ENCODE measurements at places on chromosomes 13 and 19. TPM values are rescaled to one million over a fixed set of nuclear protein-coding genes. Genes with fewer than 3 reads are reported as not detected.

RNF113B gene
- total RNA-seq = not detected

GRCh38 chr13:72062566-72062965 is 195.6 kb upstream of the DACH1 start:
- no peaks in the 10 kb centered on the region for H3K36me3 ChIP-seq
- H3K4me1 ChIP-seq = no peaks in the 10 kb centered on the region

GRCh38 chr13:45231305-45231704 is 30.5 kb upstream of the KCTD4 start:
- no peaks in the 10 kb centered on the region for H3K36me3 ChIP-seq
- no peak for DNase-seq
- no peaks in the 10 kb centered on the region for H3K27me3 ChIP-seq

- no peak for DNase-seq
- peaks cover 19% of the 10 kb centered on the region for H3K4me1 ChIP-seq
- H3K4me3 ChIP-seq = no peak overlapping the region
- no peak overlapping the region for H3K27ac ChIP-seq
- H3K36me3 ChIP-seq = no peaks in the 10 kb centered on the region
Observed at GRCh38 chr13:113148407-113148806, 10.0 kb upstream of the PROZ start.

DNA sequence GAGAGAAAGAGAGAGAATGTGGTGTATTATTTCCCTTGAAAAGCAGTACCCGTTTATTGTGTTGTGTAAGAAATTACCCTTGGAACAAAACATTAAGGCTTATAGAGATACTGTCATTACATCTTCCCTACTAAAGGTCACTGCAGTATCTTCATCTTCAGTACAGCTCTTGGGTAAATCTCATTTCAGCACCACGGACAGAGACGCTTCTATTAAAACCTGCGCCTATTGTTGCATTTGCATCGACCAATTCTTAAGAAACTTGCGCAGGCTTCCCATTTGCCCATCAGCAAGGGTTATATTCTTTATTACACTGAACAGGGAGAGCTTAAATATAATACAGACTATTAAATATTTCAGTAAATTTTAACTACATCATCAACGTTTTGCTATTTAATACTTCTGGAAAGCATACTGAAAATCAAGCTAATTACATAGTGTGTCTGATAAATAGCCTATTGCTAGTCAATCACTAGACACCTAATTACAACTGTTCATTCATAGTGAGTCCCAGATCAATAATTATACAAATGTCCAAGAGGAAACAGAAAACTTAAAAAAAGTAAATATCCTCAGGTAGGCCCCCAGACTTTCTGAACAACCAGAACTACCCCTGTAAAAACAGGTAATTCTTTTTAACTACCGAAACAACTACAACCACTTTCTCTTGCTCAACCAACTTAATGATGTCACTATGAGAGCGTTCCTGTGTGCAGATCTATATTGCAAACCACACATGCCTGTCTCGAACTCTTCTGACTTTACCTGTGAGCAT is 350.6 kb downstream of the LIG4 start:
- no peak overlapping the region for H3K4me3 ChIP-seq
- H3K4me1 ChIP-seq = no peaks in the 10 kb centered on the region
- DNase-seq = no peak
- peaks cover 25% of the 10 kb centered on the region for H3K27me3 ChIP-seq
- H3K36me3 ChIP-seq = no peaks in the 10 kb centered on the region
- no peak overlapping the region for H3K27ac ChIP-seq

CCNE1 gene
- 5.7 TPM for total RNA-seq

APOC1 gene
- 3.9 TPM for total RNA-seq

SLITRK6 gene
- total RNA-seq = not detected

GRCh38 chr19:38669552-38669951 is 22.1 kb downstream of the ACTN4 start:
- H3K36me3 ChIP-seq = no peaks in the 10 kb centered on the region
- H3K4me3 ChIP-seq = peak overlapping the region; percentile 15

- no peaks in the 10 kb centered on the region for H3K27me3 ChIP-seq
- no peak overlapping the region for H3K4me3 ChIP-seq
- no peaks in the 10 kb centered on the region for H3K36me3 ChIP-seq
- H3K27ac ChIP-seq = no peak overlapping the region
- peaks cover 8% of the 10 kb centered on the region for H3K4me1 ChIP-seq
- DNase-seq = no peak
Observed at GRCh38 chr19:7833225-7834099, 3.4 kb downstream of the EVI5L start.

GRCh38 chr13:113491418-113491883 is 940 bp upstream of the DCUN1D2 start:
- peaks cover 3% of the 10 kb centered on the region for H3K36me3 ChIP-seq
- H3K4me1 ChIP-seq = peaks cover 10% of the 10 kb centered on the region
- peak overlapping the region; percentile 25 for H3K4me3 ChIP-seq
- no peak for DNase-seq

DNA sequence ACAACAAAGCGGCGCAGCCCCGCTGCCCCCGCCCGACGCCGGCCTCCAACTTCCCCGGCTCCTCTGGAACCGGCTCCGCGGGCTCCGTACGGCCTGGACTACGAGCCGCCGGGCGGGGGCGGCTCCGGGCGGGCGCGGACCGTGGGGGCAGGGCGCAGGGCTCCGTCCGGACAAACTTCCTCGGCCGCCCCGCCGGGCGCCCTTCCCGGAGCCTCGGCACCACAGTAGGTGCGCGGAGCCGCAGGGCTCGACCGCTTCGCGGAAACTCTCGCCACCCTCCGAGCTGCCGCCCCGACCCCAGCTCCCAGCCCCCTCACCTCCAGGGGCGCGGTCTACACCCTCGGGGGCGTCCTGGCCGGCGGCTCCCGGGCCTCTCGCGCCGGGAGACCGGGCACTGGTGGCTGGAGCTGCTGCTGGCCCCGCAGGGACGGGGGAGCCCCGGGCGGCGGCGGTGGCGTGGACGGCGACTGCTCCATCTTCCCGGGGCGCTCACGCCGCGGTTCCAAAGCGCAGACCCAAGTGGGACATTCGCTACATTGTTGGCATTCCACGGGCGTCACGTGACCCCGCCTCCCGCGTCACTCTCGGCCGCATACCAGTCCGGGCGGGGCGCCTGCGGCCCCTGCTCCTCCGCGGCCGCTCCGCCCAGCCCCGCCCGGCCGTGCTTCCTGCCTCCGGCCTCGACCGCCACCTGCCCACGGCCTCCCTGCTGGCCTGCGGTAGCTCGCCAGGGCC is at the start of gene LATS2:
TSS of gene LATS2 (minus strand) at position 558 of the 735 bp plus-strand sequence. CDS start 15,560 bp downstream, outside the sequence.
- peak within 1 kb of the TSS; percentile 77 for H3K4me3 ChIP-seq
- H3K36me3 ChIP-seq = no peaks in the 10 kb centered on the region
- H3K27me3 ChIP-seq = no peaks in the 10 kb centered on the region
- peak; percentile 75 for DNase-seq

- no peaks in the 10 kb centered on the region for H3K4me1 ChIP-seq
- H3K27me3 ChIP-seq = no peaks in the 10 kb centered on the region
- H3K27ac ChIP-seq = no peak overlapping the region
Observed at GRCh38 chr13:44969551-44970484, 19.5 kb downstream of the NUFIP1 start.

DNA sequence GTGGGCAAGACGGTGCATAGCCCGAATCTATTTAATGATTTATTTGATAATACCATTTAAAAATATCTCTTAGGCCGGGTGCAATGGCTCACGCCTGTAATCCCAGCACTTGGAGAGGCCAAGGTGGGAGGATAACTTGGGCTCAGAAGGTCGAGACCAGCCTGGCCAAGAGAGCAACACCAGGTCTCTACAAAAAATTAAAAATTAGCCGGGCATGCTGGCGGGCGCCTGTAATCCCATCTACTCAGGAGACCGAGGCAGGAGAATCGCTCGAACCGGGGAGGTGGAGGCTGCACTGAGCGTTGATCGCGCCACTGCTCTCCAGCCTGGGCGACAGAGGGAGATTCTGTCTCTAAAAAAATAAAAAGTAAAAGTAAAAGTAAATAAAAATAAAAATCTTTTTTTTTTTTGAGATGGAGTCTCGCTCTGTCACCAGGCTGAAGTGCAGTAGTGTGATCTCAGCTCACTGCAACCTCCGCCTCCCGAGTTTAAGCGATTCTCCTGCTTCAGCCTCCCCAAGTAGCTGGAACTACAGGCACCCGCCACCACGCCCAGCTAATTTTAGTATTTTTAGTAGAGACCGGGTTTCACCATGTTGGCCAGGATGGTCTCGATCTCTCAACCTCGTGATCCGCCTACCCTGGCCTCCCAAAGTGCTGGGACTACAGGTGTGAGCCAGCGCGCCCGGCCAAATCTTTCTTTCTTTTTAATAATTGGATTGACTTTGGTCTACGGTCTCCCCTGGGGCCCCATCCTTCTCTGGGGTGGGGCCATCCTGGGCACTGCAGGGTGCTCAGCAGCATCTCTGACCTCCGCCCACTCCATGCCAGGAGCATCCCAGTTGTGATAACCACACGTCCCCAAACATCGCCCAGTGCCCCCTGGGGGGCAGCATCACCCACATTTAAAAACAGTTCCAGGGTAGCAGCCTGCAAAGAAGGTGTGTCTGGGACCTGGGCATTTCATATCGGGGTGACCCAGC is 90.7 kb downstream of the GNG7 start:
- H3K4me3 ChIP-seq = no peak overlapping the region
- H3K4me1 ChIP-seq = peaks cover 52% of the 10 kb centered on the region
- H3K27ac ChIP-seq = no peak overlapping the region
- no peaks in the 10 kb centered on the region for H3K36me3 ChIP-seq
- H3K27me3 ChIP-seq = no peaks in the 10 kb centered on the region
- no peak for DNase-seq

DNA sequence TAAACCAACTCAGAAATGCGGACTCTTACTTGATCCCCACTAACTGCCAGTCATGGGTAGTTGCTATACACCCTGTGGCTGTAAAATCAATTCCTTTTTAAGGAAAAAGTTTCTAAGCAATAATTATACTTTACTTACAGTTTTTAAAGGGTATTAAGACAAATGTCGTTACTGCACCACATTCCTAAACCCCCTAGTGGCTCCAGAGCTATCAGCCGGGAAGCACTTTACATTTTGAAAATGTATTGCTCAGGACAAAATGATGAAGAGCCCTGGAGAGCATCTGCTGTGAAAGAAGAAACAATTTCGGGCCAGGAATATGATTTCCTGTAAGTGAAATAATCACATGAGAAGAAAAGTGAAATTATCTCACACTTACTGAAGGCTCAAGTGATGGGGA is 36.7 kb downstream of the DCLK1 start:
- no peaks in the 10 kb centered on the region for H3K36me3 ChIP-seq
- no peak for DNase-seq
- no peak overlapping the region for H3K4me3 ChIP-seq
- no peak overlapping the region for H3K27ac ChIP-seq
- no peaks in the 10 kb centered on the region for H3K4me1 ChIP-seq
- H3K27me3 ChIP-seq = no peaks in the 10 kb centered on the region

- DNase-seq = no peak
- no peak overlapping the region for H3K27ac ChIP-seq
- H3K36me3 ChIP-seq = no peaks in the 10 kb centered on the region
- H3K27me3 ChIP-seq = no peaks in the 10 kb centered on the region
- H3K4me1 ChIP-seq = no peaks in the 10 kb centered on the region
Observed at GRCh38 chr13:72204291-72204690, 337.3 kb upstream of the DACH1 start.

DNA sequence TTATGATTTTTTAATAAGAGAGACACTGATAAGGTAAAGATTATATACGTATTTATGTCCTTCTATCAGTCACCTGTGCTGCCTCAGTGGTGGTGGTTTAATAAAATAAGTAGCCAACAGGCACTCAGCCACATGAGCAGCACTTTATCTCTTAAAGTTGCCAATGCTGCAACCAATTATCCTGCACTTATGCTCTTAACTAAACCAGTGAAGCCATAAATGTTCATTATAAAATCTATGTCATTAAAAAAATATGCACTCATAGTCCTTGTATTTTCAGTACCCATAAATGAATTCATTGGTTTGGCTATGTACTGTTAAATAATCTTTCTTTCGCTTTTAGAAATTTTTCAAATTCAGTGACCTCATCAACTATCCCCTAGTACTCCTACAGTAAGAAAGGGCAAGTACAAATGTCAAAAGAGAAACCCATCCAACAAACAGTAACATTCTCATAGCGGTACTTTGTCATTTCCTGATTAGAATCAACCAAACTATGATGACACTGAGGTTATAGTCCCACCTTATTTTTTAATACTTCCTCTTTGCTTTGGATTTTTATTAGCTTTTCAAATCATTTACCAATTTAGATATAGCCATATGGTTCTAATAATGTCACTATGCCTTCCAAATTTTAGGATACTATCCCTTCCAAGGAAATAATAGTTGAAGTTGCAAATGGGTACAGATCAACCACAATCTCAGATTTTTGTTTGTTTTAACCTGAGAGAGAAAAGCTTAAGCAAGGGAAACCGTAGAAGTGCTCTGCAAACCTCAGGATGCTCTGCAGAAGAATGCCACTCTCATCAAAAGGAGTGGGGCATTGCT is 190.9 kb downstream of the KLF12 start:
- H3K36me3 ChIP-seq = peaks cover 17% of the 10 kb centered on the region
- H3K27me3 ChIP-seq = no peaks in the 10 kb centered on the region
- no peak overlapping the region for H3K4me3 ChIP-seq
- H3K4me1 ChIP-seq = peaks cover 26% of the 10 kb centered on the region

ZAR1L gene
- total RNA-seq = not detected

DNA sequence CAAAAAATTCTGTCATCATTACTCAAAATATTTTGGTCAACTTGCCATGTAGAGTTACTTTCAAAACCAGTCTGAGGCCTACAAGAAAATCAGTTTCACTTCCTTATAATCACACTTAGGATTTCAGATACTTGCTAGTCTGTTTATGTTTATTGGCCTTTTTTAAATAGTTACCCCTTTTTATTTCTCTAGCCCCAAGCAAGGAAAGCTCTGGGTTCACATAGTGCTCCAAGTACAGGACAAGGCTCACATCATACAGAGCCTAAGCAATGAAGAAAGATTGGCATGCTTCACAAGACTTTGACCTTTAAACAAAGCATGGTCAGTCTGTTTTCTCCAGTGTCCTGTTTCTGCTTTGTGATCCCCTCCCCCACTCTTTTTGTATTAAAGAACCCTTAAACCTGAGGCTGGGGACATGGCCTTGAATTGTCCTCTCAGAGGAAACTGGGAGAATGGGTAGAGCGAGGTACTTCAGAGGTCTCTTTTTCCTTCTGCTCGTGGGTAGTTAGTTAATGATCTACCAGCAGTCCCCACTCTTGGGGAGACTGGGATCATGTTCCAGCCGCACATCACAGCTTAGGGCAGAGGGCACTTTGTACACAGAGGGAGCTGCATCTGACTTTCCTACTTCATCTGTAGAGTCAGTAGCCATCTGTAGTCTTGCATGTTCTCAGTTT is 30.7 kb downstream of the CEACAM1 start:
- DNase-seq = no peak
- no peaks in the 10 kb centered on the region for H3K4me1 ChIP-seq
- no peaks in the 10 kb centered on the region for H3K36me3 ChIP-seq
- no peak overlapping the region for H3K4me3 ChIP-seq
- no peaks in the 10 kb centered on the region for H3K27me3 ChIP-seq
- no peak overlapping the region for H3K27ac ChIP-seq

DENND1C gene
- 111 TPM for total RNA-seq

ZNF578 gene
- 2.2 TPM for total RNA-seq

CYP4F2 gene
- not detected for total RNA-seq

- peaks cover 4% of the 10 kb centered on the region for H3K27me3 ChIP-seq
- DNase-seq = no peak
- H3K4me3 ChIP-seq = no peak overlapping the region
- H3K4me1 ChIP-seq = peaks cover 21% of the 10 kb centered on the region
- H3K36me3 ChIP-seq = no peaks in the 10 kb centered on the region
Observed at GRCh38 chr13:114230117-114230516, 4.6 kb upstream of the CDC16 start.

All from T-cell (primary cell).